ENCODE measurements at places on chromosomes 5 and 9. TPM values are rescaled to one million over a fixed set of nuclear protein-coding genes. Genes with fewer than 3 reads are reported as not detected.
A peak's percentile ranks its signal among the peaks of the same experiment; 100 is the strongest.

DNA sequence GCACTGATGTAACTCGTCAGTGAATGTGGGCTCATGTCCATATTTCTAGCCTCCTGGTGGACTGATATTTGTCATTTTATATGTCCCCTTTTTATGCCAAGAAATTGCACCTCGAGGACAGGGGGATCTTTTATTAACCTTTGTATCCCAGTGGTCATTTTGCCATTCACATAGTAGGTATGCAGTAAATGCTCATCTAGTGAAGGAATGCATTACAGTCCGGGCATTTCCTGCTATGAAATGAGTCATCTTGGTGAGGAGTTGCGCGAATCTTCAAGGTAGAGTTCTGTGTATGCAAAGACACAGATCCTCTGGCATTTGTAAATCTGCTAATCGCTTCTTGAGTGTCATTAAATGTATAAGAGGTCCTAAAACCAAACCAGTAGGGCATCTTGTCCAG, 755.5 kb upstream of the ADAMTS16 start:
- H3K27ac ChIP-seq: no peak overlapping the region
- no peaks in the 10 kb centered on the region for H3K36me3 ChIP-seq
- no peaks in the 10 kb centered on the region for H3K27me3 ChIP-seq
- no peak for DNase-seq

- peak overlapping the region; percentile 99 for H3K4me3 ChIP-seq
- DNase-seq: no peak
- peaks cover 52% of the 10 kb centered on the region for H3K36me3 ChIP-seq
- peak overlapping the region; percentile 100 for H3K27ac ChIP-seq
- no peaks in the 10 kb centered on the region for H3K27me3 ChIP-seq
Observed at GRCh38 chr5:173327084-173327947, 898 bp downstream of the STC2 start.

Gene FOXD4L6
- not detected for total RNA-seq

DNA sequence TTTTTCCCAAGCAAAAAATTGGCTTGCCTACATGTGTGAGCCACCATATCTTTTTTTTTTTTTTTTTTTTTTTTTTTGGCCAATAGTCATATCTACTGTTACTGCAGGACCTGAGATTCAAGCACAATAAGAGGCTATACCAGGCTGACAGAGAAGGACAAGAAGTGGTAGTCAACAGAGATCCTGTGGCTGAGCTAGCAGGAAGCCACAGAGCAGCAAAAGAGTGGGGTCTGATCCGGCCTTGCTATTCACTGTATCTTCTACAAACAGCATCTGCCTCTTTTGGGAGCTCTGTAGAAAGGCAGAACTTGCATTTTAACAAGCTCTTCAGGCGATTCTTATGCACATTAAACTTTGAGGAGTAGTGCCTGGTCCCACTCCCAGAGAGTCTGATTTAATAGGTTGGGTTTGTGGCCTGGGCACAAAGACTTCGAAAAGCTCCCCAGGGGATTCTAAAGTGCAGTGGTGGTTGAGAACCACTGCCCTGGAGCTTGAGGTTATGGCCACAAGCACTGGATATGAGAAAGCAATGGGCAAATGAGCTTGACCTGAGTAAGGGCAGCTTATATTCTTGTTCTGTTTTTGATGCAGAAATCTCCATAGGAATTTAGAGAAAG, 162.8 kb downstream of the PIK3R1 start:
- H3K4me3 ChIP-seq: no peak overlapping the region
- peaks cover 26% of the 10 kb centered on the region for H3K4me1 ChIP-seq
- DNase-seq: no peak

DNA sequence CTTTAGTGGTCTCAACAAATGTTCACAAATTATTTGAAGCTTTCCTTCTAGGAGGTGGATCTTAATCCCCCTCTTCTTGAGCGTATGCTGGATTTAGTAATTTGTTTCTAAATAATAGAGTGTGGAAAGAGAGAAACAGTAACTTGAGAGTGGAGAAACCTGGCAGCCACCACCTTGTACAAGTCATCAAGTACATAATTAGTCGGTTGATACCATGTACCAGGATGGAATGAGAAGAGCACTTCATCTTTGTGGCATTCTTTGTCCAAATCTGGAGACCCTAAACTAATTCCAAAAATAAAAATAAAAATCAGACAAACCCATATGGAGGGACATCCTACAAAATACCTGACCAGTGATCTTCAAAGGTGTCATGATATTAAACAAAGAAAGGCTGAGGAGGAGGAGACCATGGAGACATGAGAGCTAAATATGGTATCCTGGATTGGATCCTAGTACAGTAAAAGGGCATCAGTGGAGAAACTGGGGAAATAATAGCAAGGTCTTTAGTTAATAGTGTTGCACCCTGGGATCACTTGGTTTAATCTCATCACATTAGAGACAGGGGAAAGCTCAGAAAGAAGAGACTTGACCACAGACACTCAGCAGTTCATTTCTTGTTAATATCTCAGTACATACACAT, 147.9 kb downstream of the ASTN2 start:
- H3K36me3 ChIP-seq: no peaks in the 10 kb centered on the region
- H3K4me3 ChIP-seq: no peak overlapping the region
- no peak overlapping the region for H3K27ac ChIP-seq
- H3K4me1 ChIP-seq: no peaks in the 10 kb centered on the region
- no peaks in the 10 kb centered on the region for H3K27me3 ChIP-seq

DNA sequence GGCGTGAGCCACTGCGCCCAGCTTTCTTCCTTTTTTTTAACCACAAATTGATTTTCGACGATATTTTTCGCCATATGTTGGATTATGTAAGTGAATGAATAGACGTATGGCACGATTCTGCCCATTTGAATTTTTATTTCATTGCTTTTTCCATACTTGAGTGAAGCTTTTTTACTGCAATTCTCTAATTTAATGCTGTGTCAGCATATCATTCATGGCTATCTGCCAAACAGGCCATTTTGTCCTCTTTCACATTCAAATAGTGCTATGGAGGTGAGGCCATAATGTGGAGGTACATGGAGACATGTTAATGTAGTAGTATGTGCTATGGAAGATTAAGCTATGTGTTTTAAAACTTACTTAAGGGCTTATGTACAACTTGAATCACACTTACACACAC, 152.1 kb upstream of the TUSC1 start:
- H3K4me1 ChIP-seq: no peaks in the 10 kb centered on the region
- no peak overlapping the region for H3K4me3 ChIP-seq
- H3K27me3 ChIP-seq: peaks cover 2% of the 10 kb centered on the region
- no peak overlapping the region for H3K27ac ChIP-seq
- DNase-seq: no peak

Gene TMEM232
- total RNA-seq: 3.8 TPM

DNA sequence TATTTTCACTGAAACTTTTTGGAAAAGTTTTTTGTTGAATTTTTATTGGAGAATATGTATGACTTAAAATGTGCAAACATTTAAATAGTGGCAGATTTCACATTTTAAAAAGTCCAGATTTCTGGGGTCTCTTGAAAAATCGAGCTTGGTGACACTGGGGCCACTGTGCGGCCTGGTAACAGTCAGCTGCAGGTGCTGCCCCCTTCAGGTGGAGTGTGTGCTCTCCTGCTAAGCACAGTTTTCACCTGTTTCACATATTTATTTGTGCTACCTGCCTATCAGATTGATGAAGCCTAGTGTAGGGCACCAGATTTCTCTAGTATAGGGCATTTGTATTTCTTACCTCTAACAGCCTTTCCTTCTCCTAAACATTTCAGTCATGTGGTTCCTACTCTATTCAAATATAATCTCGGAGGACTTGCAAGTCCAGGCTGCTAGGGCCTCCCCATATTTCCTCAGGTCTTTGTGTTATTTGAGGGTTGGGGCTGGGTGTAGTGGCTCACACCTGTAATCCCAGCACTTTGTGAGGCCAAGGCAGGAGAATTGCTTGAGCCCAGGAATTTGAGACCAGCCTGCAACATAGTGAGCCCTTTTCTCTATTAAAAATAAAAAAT, 95.8 kb upstream of the KLF9 start:
- peaks cover 10% of the 10 kb centered on the region for H3K4me1 ChIP-seq
- H3K36me3 ChIP-seq: no peaks in the 10 kb centered on the region
- no peaks in the 10 kb centered on the region for H3K27me3 ChIP-seq
- H3K27ac ChIP-seq: no peak overlapping the region
- no peak overlapping the region for H3K4me3 ChIP-seq
- DNase-seq: no peak

GRCh38 chr5:334903-335739, 13.6 kb downstream of the AHRR start:
- H3K27ac ChIP-seq: no peak overlapping the region
- H3K36me3 ChIP-seq: no peaks in the 10 kb centered on the region
- H3K27me3 ChIP-seq: no peaks in the 10 kb centered on the region
- H3K4me3 ChIP-seq: no peak overlapping the region
- H3K4me1 ChIP-seq: no peaks in the 10 kb centered on the region

Gene SLC34A3
- total RNA-seq: not detected

DNA sequence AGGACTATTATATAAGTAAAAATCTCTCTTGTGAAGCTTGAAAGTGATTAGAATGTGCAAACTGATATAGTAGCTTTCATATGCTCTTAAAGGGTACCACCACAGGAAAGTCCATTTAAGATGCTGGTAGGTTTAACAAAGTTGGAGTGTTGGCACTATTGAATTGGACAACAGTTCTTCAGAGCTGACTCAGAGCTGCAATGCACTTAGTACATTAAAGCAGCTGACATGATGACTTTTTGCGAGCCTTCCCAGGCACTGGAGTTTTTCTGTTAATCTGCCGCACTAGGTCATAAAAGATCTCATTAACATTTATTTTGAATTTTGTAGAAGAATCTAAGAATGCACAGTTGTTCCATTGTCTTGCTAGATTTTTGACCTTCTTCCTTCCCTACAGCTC, 243.8 kb downstream of the ADAMTSL1 start:
- no peaks in the 10 kb centered on the region for H3K27me3 ChIP-seq
- no peak overlapping the region for H3K4me3 ChIP-seq
- H3K27ac ChIP-seq: no peak overlapping the region
- no peaks in the 10 kb centered on the region for H3K4me1 ChIP-seq
- DNase-seq: no peak
- no peaks in the 10 kb centered on the region for H3K36me3 ChIP-seq

GRCh38 chr5:20286512-20286911, 298.5 kb upstream of the CDH18 start:
- H3K27me3 ChIP-seq: peaks cover 2% of the 10 kb centered on the region
- no peaks in the 10 kb centered on the region for H3K36me3 ChIP-seq
- no peak for DNase-seq
- no peak overlapping the region for H3K4me3 ChIP-seq

DNA sequence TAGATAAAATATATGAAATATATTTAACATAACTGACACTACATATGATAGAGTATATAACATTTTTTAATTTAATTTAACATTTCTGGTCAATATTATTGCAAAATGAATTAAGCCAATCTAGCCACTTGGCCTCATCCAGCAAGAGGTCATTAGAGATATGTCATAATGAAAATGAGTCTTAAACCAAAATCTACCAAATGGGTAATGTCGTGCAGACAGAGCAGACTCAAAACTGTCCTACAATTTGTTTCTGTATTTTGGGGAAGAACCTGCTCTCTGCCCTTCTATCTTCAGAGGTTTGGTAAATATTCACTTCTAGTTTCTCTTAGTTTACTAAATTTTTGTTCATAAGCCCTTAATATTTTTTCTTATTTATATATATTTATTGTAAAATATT, 61.4 kb downstream of the ARHGEF28 start:
- H3K27ac ChIP-seq: no peak overlapping the region
- peaks cover 4% of the 10 kb centered on the region for H3K36me3 ChIP-seq
- H3K4me3 ChIP-seq: no peak overlapping the region
- no peak for DNase-seq

GRCh38 chr9:17726298-17726697, 147.4 kb downstream of the SH3GL2 start:
- H3K4me3 ChIP-seq: no peak overlapping the region
- H3K4me1 ChIP-seq: no peaks in the 10 kb centered on the region
- H3K27me3 ChIP-seq: no peaks in the 10 kb centered on the region
- no peak overlapping the region for H3K27ac ChIP-seq

GRCh38 chr9:79489261-79490000, 82.3 kb upstream of the TLE4 start:
- no peak overlapping the region for H3K4me3 ChIP-seq
- peaks cover 2% of the 10 kb centered on the region for H3K36me3 ChIP-seq
- H3K4me1 ChIP-seq: peaks cover 29% of the 10 kb centered on the region
- no peak for DNase-seq
- peak overlapping the region; percentile 68 for H3K27ac ChIP-seq

Gene SH3RF2
- 0.33 TPM for total RNA-seq

Gene SLC25A2
- total RNA-seq: 0.48 TPM

- DNase-seq: no peak
- H3K36me3 ChIP-seq: peaks cover 1% of the 10 kb centered on the region
- no peak overlapping the region for H3K27ac ChIP-seq
- no peaks in the 10 kb centered on the region for H3K4me1 ChIP-seq
- peaks cover 53% of the 10 kb centered on the region for H3K27me3 ChIP-seq
Observed at GRCh38 chr9:121439711-121440664, 59.7 kb downstream of the GGTA1 start.

- no peak within 1 kb of the TSS for H3K4me3 ChIP-seq
- peaks cover 1% of the 10 kb centered on the region for H3K36me3 ChIP-seq
- DNase-seq: no peak
- peaks cover 39% of the 10 kb centered on the region for H3K4me1 ChIP-seq
Observed at GRCh38 chr9:100577776-100578448, at the start of gene CAVIN4. CAVIN4 (plus strand) TSS chr9:100578079; CDS start chr9:100578144, 65 bp downstream.

Gene DBH
- not detected for total RNA-seq

Gene RBM27
- 13.8 TPM for total RNA-seq

Gene FAXDC2
- 2.5 TPM for total RNA-seq
